Urinary bladder (tissue), 4 donors: ENCODE measurements at places on chromosomes 1 and 21.

DNA sequence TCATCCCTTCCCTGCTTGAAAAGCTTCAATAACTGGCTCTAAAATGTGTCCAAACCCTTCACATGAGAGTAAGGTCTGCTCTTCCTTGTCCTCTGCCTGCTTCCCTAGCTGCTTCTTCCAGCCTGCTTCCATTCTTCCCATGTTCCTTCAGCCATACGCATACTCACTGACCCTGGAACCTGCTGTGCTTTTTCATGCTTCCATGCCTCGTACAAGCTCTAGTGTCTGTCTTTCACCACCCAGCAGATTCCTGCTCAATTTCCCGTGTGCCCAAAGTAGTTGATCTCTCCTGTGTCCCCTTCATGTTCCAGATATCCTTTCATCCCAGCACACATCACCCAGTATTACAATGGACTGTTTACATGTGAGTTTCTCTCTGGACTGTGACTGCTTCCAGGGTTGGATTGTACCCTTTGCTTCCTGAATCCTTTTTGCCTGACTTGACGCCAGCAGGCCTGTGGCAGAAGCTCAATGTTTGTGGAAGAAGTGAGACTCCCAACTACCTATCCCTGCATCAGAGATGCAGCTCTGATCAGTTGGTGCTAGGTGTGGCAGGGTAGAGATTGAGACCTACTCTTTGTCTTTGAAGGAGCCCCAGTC is 35.9 kb upstream of the RNF19B start:
- no peak for DNase-seq

GRCh38 chr1:150210091-150210490 is 25.8 kb downstream of the ANP32E start:
- DNase-seq, result no peak

DNA sequence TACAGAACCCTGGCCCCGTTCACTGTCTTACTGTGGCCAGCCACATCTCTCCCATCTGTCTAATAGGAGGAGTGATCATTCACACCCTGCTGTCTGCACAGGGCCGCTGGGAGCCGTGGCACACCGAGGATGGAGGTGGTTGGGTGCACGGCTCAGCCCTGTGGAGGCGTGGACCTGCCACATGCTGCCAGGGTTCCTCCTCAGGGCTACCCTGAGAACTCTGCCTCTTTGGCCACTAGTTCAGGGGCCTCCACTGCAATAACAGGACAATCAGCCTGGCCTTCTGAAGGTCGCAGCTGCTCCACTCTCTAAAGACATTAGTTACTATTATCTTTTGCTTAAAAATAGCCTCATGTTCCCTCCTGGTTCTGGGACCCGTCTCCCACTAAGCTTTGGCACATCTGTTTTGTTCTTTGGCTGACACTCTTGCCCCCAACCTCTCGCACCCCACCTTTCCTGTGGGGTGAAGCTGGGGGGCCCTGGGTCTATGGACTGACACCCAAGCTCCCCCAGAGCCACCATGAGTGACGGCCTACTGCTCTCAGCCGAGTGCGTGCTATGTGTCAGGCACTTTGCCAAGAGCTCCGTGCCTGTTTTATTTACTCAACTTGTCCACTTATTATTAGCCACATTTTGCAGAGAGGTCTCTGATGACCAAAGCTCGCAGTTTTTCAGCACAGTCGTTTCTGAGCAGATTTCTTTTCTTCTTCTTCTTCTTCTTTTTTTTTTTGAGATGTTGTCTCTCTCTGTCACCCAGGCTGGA is 66.3 kb downstream of the ARHGEF10L start:
- no peak for DNase-seq

DNA sequence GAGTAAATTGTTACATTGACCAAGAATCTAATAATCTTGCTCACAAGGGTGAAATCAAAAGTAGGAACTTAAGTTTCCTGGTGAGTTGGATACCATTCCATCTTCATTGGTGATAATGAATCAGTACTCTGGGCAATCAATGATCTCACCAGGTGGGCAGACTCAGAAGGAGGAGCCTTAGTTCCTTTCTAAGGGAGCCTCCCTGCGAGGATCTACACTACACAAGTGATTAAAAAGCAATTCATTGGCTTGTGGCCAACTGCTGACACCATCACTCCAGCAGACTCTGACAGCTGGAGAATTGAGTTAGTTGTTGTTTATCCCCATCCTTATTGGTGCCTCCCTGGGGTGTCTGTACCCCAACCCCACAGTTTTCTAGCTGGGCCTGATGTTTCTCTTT is 84.1 kb upstream of the VANGL1 start:
- no peak for DNase-seq

- no peak for DNase-seq
These were observed 27.2 kb downstream of the WLS start for GRCh38 chr1:68204977-68205630.

DNA sequence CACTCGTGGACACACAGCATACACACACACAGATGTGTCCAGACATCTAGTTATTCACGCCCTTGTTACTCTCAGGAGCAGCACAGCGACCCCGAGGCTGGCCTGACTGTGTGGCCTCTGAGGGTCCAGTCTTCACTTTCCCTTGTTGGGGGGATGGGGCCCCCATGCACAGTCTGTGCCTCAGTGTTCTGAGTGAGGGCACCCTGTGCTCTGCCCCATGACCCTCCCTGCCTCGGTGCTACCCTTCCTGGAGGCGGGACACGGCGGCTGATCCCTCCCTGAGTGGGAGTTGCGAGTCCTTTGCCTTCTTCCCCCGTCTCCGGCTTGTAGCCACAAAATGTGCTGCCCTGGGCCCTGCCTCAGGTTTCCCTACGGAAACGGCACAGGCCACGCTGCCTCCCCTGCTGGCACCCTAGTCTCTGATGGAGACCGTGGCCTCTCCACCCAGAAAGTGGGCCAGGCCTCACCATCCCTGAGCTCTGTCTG is 8.6 kb downstream of the CSTB start:
- no peak for DNase-seq

DNA sequence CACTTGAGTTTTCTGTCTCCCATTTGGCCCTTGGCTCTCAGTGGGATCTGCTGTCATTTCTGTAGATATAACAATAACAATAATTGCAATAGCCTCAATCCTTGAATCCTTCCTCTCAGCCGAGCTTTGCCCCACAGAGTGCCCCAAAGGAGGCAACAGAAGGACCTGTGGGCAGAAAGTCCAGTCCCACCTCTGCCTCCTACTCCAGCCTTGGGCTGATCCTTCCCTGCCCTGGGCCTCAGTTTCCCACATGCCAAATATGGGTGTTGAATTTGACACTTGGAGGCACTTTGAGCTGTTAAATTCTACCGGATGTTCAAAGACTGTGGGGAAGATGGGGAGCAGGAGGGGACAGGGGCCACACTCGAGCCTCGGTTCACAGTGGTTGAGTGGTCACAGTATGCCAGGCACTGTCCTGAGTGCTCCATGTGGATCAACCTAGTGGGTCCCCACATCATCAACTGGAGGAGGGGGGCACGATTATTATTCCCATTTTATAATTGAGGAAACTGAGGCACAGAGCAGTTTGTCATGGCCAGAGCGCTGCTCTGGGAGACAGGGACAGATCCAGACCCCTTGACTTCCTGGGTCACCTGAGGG is 307.1 kb downstream of the MATN1 start:
- no peak for DNase-seq

DNA sequence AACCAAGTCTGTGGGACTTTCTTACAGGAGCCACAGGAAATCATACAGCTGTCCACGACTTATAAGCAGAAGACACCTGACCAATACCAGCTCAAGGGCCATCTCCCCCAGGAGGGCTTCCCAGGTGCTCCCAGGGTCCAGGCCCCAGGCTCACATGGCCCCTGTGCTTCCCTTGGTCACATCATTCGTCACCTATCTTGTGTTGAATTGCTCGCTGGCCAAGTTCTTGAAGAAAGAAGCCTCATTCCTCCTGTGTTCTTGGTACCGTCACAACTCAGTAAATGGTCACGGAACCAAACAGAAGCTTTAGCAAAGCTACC is 3.0 kb downstream of the NPHP4 start:
- DNase-seq, result no peak

DNA sequence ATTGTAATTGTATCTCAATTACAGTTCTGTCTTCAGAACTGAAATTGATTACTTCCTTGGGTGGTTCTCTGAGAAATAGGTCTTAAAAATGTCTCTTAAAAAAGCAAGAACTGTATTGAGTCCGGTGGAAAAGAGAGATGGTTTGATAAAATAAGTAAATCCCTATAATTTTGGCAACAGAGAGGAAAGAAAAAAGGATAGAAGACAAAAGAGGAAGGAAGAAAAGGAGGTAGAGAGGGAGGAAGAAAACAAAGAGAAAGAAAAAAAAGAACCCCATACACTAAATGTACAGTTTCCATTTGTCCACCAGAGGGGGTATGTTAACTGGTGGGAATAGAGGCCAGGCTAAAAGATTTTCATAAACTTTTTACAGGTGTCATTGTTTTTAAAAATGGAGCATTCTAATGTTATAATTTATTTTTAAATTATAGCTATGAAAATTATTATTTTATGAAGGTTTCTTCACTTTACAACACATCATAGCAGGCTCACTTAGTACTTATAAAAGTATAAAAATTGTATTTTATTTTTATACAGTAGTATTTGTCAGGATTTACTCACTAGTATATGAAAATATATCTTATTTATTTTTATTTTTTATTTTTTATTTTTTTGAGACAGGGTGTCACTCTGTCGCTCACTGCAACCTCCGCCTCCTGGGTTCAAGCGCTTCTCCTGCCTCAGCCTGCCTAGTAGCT is 2.1 kb upstream of the UBE2T start:
- no peak for DNase-seq

DNA sequence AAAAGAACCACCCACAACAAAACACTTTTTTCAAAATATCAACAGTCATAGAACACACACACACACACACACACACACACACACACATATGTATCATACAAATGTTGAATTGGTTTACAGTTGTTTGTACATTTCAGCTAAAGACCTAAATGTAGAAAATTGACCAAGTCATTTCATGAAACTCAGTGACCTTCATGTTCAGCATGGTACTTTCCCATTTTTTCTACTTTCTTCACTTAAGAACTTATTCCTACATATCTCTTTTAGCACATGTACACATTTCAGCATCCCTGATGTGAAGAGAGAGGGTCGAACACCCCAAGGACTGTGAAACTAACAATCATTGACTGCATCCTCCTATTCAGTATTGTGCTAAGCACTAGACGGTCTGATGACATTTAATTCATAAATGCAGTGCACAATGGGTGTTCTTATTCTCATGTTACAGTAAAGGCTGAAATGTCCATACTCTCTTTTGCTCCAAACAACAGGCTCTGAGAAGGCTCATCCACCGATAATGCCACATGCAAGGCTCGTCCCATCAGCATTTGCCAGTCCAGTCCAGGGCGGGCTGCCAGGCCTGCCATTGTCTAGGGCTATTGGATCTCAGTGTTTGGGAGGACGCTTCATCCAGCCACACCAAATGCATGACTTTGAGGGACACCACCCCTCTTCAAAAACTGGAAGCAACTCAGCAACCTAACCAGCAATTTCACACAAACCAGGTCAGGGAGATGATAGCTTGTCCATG is 150.1 kb upstream of the RUNX1 start:
- DNase-seq, result no peak

GRCh38 chr21:24895885-24896734 is 711.2 kb downstream of the MRPL39 start:
- DNase-seq, result no peak

- DNase-seq, result no peak
These were observed 54.7 kb upstream of the MAN1A2 start for GRCh38 chr1:117312453-117313138.

- no peak for DNase-seq
These were observed 8.2 kb downstream of the KIF2C start for GRCh38 chr1:44747878-44748277.

DNA sequence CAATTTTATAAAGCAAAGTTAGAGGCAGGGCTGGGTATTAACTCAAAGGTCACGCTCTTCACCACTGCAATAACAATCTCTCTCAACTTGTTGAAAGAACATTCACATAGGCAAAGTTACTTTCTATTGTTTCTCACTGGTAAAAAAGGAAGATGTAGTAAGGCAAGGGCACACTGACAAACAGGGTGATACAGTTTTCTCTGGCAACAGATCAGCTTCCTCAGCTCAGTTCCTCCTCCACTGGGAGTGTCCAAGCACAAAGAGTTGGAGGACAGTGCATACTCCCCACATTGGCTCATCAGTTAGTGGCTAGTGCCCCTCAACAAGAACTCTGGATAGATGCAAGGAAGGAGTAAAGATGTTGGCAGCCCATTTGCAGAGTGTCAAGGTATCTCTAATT is 3.7 kb downstream of the PLPPR4 start:
- no peak for DNase-seq

DNA sequence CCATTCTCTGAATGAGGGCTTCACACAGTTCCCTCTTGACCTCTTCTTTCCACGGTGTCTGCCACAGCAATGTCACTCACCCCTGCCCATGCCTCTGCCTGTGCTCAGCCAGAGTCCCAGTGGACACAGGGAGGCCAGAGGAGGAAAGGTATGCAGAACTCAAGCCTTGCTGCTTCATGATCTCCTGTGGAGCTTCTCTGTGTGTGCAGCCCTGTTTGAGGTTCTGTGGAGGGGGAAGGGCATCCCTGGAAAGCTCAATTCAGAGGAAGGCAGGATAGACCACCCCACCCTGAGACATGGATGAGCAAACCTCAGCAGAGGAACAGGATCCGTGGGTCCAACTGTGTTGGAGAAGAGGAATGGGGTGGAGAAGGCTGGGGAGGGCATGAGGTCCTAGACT is 2.0 kb downstream of the HCN3 start:
- no peak for DNase-seq

DNA sequence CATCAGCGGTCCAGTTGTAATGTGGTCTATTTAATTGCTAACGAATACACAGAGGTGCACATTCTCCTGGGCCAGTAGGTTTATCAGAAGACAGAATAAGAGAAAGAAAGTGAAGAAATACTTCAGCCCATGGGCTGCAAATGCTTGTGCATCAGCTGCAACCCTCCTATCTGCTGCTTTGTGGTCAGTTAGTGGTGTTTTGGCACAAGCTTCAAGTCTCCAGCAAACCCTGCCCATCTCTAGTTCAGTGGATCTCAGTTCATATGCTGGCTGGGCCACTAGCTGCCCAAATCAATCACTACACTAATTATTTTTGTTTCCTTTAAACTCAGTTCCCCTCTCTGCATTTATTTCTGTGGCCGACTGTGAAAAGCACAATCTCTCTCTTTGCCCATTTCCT is 124.2 kb downstream of the KCNJ6 start:
- DNase-seq, result no peak
